ENCODE measurements at places on chromosomes 7 and 10.

- DNase-seq: no peak
Measured at GRCh38 chr7:5694221-5694754, 87.2 kb downstream of the RNF216 start.

DNA sequence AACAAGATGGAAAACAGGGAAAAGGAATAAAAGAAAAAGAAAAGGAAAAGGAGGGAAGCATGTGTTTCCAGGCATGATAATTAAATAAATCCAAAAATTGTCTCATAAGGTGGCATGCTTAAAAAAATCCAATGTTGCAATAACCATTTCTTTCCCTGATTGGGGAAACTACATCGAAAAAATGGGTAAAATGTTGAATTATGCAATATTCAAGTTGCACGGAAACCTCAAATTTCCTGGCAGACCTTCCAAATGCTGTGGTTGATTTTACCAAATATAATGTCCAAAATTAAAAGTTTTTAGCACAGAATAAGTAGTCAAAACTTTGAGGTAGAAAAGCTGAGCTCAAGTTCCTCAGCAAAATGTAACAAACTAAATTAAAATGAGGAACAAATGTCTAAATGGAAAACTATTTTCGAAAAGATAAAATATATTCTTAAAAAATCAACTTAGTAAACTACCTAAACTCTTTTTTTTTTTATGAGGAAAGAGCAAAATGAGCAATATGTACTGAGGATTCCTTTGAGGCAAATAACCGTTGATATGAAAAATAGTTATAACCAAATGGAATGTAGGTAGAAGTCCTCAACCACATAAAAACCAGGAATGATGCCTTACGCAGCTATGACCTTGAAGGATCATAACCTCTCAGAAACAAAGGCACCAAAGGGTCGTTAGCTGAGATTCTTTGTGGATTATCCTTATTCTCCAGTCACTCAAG is 52.6 kb downstream of the MACC1 start:
- no peak for DNase-seq

- peak; percentile 29 for DNase-seq
Measured at GRCh38 chr7:25951414-25952260, 200.4 kb upstream of the NFE2L3 start.

DNA sequence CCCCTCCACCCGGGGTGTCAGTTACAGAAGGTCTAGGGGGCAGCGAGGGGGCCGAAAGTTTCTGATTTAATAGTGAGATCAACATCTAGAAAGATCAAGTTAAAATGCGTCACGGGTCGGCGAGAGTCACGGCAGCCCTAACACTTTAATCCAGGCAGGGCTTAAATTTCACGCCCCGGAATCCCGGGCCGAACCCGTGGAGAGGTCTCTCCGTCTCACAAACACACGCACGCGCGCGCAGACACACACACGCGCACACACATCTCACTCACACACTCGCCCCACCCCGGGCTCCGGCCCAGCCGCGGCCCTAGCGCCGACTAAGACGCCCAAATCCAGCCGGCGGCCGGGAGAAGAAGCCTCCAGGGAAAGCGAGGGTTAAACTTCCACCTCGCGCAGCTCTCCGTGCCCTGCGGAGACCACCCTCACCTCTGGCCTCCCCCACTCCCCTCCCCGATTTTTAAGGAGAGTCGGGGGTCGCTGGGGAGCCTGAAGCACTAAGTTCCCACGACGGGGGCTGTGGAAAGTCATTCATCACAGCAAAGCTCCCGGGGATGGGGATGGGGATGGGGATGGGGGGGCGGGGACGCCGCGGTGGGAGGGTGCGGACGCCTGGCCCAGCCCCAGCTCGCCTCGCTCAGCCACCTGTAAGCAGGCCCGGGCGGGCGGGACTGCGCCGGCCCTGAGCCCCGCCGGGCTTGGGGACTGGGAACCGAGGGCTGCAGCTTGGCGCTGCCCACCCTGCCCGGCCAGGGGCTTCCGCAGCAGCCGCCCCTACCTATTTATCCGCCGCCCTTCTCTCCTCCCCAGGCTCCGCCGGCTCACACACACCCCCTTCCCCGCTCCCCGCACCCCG is 1.6 kb downstream of the PDGFA start:
- peak; percentile 26 for DNase-seq

DNA sequence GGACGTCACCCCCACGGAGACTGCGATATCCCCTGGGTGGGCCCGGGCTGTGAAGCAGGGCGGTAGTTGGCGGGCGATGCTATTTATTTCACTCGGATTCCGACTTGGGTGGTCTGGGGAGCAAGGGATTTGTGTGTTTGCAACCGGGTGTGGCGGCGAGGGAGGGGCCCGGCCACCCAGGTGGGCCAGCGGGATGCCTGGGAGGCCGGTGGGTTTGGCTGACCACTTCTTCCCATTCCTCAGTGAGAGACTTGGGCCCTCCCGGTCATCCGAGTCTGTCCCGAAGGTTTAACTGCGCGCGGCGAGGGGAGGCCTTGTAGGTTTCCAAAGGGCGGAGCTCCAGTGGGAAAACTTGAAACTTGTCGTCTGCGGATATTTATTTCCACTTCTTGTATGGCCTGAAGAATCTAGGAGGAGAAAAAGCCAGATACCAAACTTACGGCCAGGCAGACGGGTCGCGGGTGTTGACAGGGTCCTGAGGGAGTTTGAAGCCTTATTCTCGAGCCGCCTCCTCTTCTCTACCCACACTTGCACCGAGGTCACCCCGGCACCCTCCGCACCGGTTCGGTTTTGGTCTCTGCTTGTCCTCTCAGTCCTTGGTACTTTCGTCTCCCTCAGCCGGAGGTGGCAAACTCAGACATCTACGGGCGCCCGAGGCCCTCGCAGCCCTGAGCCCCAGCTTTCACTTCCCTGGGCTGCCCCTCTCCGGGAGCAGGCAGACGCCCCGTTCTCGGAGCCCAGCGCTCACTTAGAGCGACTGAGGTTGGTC is 17.9 kb downstream of the ZNF316 start:
- no peak for DNase-seq

DNA sequence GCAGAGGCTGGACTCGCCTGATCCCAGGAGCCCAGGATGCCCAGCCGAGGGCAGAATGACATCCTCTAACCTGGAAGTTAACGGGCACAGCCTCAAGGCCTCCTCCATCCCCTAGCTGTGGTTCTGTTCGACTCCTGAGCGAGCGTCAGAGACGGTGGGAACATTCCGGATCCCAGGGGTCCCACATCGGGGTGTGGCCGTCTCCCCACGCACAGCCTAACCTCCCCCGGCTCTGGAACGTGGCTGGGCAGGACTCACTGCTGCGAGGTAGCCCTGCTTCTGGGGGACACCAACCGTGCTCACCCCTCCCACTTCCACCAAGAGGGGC is 8.4 kb downstream of the FOXL3 start:
- no peak for DNase-seq

- no peak for DNase-seq
Measured at GRCh38 chr10:130424418-130424817, 288.2 kb downstream of the GLRX3 start.

- DNase-seq: no peak
Measured at GRCh38 chr7:1057416-1058291, 13.3 kb downstream of the GPR146 start.

DNA sequence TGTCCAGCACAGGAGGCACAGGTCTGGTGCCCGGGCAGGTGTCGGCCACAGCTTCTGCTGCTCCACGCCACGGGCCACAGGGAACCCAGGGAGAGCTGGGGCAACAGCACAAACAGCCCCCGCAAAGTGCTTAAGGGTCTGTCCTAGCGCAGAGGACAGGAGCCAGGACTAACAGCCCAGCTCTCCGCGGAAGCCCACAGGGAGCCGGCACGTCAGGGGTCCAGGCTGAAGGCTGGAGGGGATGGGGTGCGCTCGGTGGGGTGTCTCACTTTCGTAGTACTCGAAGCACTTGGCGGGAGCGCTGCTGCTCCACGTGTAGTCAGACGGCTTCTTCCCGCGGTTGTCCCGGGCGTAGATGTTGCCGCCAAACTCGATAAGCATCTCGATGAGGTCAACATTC is 24.9 kb downstream of the ASB13 start:
- no peak for DNase-seq

- no peak for DNase-seq
Measured at GRCh38 chr7:135236727-135237126, 3.1 kb downstream of the STRA8 start.

GRCh38 chr10:124629415-124629814 is 114.8 kb downstream of the FAM53B start:
- DNase-seq: peak; percentile 74

DNA sequence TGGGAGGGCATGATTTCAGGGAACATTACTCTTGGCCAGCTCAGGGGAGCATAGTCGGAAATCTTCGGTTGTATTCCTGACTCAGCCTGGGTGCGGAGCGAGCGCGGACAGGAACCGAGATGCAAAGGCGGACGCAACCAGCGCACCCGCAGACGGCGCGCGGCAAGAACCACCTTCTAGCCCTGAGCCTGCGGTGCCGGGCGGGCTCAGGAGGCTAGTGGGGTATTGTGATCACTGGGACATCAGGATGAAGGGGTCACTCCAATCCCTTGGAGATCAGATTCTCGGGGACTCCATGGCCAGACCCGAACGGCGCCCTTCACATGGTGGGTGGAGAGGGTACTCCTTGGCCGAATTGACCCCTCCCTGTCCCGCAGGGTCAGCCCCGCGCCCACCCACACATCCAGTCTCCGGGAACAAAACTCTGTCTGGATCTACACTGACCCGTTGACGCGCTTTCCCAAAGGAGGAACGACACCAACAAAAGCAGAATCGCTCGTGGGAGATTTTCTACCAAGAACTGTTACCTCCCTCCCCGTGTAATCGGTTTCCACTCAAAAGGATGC is 730.5 kb downstream of the ZWINT start:
- DNase-seq: peak; percentile 15

DNA sequence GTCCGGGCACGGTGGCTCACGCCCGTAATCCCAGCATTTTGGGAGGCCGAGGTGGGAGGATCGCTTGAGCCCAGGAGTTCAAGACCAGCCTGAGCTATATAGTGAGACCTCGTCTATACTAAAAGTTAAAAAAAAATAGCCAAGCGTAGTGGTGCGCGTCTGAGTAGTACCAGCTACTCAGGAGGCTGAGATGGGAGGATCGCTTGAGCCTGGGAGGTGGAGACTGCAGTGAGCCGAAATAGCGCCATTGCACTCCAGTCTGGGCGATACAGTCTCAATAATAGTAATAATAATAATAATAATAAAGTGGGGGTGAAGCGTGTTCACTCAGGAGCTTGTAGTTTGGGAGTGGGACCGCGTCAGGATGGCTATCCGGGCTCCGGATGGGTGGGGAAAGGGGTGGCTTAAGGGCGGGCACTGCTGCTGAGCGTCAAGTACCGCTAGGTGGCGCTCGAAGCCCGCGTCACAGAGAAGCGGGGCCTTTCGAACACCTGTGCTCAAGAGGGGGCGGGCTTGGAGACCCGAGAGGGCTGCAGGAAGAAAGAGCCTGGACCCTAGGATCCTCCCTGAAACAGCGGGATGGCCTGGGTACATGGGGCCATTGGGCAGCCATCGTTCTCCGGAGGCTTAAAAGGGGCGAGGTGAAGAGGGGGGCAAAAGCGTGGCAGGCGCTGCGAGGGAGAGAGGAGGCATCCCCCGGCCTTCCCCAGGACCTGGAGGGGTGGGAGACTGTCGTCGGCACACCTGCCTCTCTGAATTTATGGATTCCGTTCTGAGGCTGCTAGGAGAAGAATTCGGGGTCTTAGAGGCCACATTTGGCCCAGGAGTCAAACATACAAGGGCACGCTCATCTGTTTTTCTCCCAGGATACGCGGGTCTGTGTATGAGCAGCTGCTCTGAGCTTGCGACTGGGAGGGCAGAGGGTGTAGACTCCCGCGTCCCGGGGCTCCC is 14.5 kb downstream of the LBX1 start:
- no peak for DNase-seq

GRCh38 chr10:2351566-2351965 is 614.2 kb upstream of the ADARB2 start:
- DNase-seq: no peak

GRCh38 chr10:126519185-126519584 is 130.9 kb upstream of the ADAM12 start:
- no peak for DNase-seq

DNA sequence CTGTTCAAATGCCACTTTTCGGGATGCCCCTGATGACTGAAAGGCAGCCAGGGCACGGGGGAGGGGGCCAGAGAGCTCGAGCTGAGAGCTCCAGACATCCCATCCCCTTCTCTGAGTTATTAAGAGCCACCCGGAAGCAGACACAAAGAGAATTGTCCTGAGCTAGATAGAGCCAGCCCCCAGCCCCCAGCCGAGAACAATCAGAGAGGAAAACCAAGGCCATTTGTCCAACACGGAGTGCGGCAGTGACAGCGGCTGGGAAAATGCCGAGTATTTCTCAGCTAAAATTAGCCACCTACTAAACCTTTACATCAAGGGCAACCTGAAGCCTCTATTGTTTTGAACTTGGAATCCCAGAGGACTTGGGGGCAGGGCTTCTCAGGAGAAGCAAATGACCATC is 51.0 kb downstream of the UNC5B start:
- peak; percentile 67 for DNase-seq

DNA sequence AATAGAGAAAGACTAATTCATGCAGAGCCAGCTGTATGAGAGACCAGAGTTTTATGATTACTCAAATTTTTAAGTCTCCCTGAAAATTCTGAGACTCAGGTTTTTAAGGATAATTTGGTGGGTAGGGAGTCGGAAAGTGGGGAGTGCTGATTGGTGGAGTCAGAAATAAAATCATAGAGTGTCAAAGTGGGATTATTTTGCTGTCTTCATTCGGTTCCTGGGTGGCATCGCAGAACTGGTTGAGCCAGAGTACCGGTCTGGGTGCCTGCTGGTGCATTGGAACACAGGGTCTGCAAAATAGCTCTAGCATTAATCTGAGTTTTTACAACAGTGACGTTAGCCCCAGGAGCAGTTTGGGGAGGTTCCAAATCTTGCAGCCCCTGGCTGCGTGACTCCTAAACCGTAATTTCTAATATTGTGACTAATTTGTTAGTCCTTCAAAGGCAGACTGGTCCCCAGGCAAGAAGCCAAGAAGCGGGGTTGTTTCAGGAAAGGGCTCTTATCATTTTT is 32.4 kb downstream of the GPRIN2 start:
- DNase-seq: no peak

- DNase-seq: no peak
Measured at GRCh38 chr7:92873776-92874175, 37.4 kb upstream of the CDK6 start.

GRCh38 chr10:49736564-49737113 is 25.5 kb downstream of the OGDHL start:
- no peak for DNase-seq
